ENCODE measurements at places on chromosomes 13 and 19.

DNA sequence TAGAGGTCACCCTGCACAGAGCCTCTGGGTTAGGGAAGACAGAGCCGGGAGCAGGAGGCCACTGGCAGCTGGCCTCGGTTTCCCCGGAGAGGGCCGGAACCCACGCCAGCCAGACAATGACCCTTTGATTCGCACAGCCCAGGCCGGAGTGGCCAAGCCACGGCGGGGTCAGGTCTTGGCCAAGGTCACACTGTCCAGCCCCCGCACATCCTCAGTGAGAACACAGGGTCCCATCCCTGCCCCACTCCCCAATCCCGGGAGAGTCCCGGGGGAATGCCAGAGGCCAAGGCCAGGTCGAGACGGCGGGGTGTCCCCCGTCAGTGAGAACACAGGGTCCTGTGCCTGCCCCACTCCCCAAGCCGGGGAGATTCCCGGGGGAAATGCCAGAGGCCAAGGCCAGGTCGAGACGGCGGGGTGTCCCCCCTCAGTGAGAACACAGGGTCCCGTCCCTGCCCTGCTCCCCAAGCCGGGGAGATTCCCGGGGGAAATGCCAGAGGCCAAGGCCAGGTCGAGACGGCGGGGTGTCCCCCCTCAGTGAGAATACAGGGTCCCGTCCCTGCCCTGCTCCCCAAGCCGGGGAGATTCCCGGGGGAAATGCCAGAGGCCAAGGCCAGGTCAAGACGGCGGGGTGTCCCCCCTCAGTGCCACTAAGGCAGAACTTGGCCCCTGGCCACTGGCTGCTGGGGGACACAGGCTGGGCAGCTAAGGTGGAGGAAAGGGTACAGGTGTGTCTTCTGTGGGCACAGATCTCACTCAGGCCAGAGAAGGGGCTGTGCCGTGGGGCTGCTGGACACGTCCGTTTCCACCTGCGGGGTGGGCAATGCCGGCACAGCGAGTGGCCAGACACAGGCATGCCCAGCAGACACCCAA, 1.7 kb upstream of the FSTL3 start:
- no peak for DNase-seq

GRCh38 chr13:23578411-23579071, 8.3 kb downstream of the TNFRSF19 start:
- peak; percentile 37 for DNase-seq

GRCh38 chr13:40146063-40146462, 490.6 kb downstream of the COG6 start:
- no peak for DNase-seq

GRCh38 chr19:36140304-36141038, 605 bp downstream of the CAPNS1 start:
- no peak for DNase-seq

- no peak for DNase-seq
Observed at GRCh38 chr19:38317104-38317612, 1.4 kb upstream of the YIF1B start.

- DNase-seq, result no peak
Observed at GRCh38 chr13:110509971-110510786, 51.3 kb downstream of the RAB20 start.

GRCh38 chr19:5024282-5024681, 55.4 kb downstream of the KDM4B start:
- DNase-seq, result no peak

- peak; percentile 88 for DNase-seq
Observed at GRCh38 chr19:55209693-55210472, 582 bp upstream of the PTPRH start.

DNA sequence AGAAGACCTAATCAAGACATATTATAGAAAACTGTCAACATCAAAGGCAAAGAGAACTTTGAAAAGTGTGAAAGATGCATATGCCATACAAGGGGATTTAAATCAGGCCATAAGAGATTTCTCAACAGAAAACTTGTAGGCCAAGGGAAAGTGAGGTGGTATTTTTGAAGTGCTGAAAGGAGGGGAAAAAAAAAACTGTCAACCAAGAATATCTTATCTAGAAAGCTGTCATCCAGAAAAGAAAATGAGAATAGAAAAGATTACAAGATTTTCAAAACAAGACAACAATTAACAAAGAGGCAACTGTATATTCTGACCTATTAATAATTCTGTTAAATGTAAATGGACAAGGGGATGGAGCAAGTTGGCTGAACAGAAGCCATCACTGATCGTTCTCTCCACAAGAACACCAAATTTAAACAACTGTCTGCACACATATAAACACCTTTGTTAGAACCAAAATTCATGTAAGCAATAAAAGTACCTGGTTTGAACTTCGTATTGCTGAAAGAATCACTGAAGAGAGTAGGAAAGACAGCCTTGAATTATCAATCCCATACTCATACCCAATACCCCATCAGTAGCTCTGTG, 880.1 kb upstream of the PCDH9 start:
- no peak for DNase-seq

DNA sequence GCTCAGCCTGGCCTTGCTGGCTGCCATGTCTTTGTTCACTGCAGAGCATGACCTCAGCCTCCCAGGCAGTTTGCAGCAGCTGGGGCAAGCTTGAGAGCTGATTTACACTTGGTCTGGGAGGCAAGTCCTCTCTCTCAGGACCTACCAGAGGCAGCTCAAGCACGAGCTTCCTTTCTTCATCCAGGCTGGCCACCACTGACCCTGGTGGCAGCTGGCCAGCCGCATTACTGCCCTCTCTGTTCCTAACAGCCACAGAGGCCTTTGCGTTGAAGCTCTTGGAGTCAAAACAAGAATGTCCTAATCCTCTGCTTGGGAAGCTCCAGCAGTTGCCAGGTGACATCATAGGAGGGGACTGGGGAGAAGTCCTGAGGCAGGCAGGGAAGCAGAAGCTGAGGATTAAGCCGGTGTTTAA, 85.7 kb downstream of the NUFIP1 start:
- DNase-seq, result peak; percentile 64

GRCh38 chr13:99959127-99959539, 12.4 kb downstream of the ZIC5 start:
- DNase-seq, result no peak

- DNase-seq, result no peak
Observed at GRCh38 chr13:51974482-51974881, 36.8 kb downstream of the ATP7B start.

- peak; percentile 26 for DNase-seq
Observed at GRCh38 chr13:97295283-97296182, 73.4 kb downstream of the MBNL2 start.

DNA sequence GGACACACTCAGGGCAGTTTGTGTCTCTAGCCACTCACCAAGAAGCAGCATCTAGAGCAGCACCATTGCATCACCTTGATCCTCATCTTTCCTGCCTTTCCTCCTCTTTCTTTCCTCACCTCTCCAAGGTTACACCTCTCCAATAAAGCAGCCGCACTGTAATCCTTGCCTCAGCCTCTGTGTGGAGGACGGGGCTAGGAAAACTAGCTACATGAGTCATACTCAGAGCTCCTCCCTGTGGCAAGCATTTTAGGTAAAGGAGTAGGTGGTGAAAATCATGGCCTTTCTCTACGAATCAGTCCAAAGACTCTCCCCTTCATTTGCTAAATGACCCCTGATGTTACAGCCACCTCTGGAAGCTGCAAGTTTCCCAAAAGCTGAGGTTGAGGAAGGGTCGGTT, 108.9 kb downstream of the DNAJC15 start:
- DNase-seq, result no peak

- no peak for DNase-seq
Observed at GRCh38 chr19:35264268-35265125, 4.3 kb upstream of the USF2 start.

DNA sequence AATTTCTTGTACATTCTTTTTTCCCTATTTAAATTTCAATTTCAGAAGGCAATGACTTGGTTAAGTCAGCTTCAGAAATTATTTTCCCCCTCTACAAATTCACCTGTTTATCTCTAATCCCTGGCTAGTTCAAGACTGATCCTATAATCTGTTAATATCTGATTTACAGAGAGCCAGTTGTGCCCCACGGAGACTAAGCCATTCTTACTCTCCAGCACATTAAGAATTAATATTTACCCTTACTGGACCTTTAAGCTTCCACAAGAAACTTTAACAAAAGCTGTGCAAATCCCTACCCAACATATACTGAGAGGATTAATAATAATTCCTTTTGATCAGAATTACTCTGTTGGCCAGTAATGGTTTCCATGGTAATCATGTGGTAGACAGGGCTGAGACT, 786.2 kb downstream of the PCDH9 start:
- DNase-seq, result no peak

DNA sequence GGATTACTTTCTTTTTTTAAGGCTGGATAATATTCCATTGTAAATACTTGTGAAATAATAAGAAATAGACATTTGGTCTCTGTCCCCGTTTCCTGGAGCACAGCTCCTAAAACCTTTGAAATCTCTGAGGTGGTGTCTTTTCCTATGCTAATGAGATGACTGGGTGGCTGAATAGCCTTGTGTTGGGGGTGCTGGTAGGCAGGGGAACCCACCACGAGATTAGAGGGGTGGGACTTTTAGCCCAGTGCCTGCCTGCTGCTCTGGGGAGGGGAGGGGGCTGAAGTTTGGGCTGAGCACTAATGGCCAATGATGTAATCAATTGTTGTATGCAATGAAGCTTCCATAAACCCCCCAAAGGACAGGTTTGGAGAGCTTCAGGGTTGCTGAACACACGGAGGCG, 175.7 kb downstream of the FGF9 start:
- DNase-seq, result no peak

GRCh38 chr13:113610266-113610665, 25.7 kb downstream of the TFDP1 start:
- DNase-seq, result no peak

- peak; percentile 91 for DNase-seq
Observed at GRCh38 chr19:2186071-2186846, 22.5 kb downstream of the DOT1L start.

- no peak for DNase-seq
Observed at GRCh38 chr13:77732287-77732686, 34.8 kb downstream of the SLAIN1 start.

DNA sequence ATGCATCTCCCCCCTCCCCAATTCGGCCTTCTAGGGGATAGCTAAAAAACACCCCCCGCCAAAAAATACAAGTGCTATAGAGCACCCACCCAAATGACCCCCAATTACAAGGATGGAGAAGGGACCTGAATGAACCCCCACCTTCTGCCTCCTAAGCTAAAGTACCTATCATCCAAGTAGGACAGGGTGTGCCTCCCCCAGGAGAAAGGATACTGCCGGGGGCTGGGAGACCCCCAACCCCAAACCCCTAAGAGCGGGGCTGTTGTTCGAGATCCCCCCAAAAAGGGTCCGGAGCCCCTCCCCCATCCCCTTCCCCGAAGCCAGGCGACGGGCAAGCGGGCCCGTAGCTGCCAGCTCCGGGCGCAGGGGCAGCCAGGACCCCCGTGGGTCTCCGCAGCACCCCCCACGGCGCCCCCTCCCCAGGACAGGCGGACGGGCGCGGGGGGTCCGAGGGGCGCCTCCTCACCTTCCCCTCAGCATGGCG, 1.9 kb downstream of the ZC3H4 start:
- no peak for DNase-seq

- DNase-seq, result no peak
Observed at GRCh38 chr19:35247526-35248309, 1.1 kb upstream of the LSR start.

- no peak for DNase-seq
Observed at GRCh38 chr13:42173789-42174343, 98.1 kb upstream of the AKAP11 start.

- DNase-seq, result no peak
Observed at GRCh38 chr13:21970918-21971317, 300.0 kb downstream of the FGF9 start.

- no peak for DNase-seq
Observed at GRCh38 chr13:110457361-110457760, 104.2 kb downstream of the RAB20 start.

- DNase-seq, result no peak
Observed at GRCh38 chr13:89214185-89214584, 1543.0 kb downstream of the SLITRK5 start.

- DNase-seq, result no peak
Observed at GRCh38 chr19:14433554-14434501, 722 bp downstream of the PKN1 start.

GRCh38 chr19:36986601-36987000, 70.5 kb downstream of the ZNF568 start:
- no peak for DNase-seq

- DNase-seq, result peak; percentile 83
Observed at GRCh38 chr19:40305403-40305802, 20.3 kb upstream of the AKT2 start.

GRCh38 chr13:65921933-65922332, 1308.2 kb downstream of the PCDH9 start:
- DNase-seq, result no peak

GRCh38 chr13:104008075-104008474, 941.9 kb upstream of the SLC10A2 start:
- no peak for DNase-seq

All from AG04450 (cell line).